ENCODE measurements at places on chromosomes 12 and 14.

- no peak for DNase-seq
These were observed 41.4 kb upstream of the MANSC4 start for GRCh38 chr12:27821259-27821973.

DNA sequence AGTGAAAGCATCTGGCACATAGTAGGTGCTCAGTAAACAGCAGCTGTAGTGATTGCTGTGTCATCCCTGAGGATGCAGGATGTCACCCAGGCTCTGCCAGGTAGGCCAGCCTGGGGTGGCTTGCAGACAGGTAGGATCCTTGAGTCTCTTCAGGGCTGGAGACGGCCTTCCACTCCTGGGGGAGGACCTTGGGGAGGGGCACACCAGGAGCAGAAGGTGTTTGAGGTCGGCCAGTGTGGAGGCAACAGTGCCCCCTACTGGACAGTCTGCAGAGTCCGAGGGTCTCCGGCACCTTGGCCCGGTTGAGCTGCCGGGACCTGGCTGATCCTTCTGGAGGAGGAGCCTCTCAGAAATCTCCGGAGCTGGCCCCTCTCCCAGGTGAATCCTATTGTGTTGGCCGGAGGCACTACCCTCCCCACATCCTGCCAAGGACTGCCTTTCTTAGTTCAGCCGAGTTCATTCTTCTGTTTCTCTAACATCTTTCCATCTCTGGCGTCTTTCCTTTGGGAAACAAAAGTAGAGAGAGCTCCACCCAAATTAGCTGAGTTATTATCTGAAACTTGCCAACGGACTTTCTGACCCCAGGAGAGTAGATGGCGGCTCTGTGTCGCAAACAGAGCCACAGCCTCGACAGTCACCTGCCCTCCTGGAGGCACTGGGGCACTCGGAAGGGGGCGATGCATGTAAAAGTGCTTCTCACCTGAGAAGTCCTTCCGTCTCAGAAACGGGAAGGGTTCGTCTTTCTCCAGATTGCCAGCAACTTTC lies 41.8 kb upstream of the CLMN start:
- DNase-seq: no peak

- no peak for DNase-seq
These were observed 264.4 kb downstream of the TMEM117 start for GRCh38 chr12:44100264-44100663.

GRCh38 chr12:124428792-124429281 lies 133.9 kb downstream of the RFLNA start:
- no peak for DNase-seq

GRCh38 chr12:20592556-20592955 lies 102.6 kb upstream of the SLCO1C1 start:
- DNase-seq: no peak

DNA sequence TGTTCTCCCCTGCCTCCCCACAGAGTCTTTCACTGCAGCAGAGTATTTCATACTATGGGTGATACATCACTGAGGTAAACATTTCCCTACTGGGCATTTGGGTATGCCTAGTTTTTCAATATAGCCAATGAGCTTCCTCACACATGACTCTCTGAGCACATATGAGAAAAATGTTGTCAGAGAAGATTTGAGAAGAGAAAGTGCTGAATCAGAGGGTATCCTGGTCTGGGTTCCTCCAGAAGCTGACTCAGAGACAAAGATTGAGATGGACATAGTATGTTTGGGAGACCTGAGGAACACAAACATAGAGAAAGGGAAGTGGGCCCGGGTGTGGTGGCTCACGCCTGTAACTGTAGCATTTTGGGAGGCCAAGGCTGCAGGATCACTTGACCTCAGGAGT lies 12.6 kb downstream of the SLC8B1 start:
- no peak for DNase-seq

DNA sequence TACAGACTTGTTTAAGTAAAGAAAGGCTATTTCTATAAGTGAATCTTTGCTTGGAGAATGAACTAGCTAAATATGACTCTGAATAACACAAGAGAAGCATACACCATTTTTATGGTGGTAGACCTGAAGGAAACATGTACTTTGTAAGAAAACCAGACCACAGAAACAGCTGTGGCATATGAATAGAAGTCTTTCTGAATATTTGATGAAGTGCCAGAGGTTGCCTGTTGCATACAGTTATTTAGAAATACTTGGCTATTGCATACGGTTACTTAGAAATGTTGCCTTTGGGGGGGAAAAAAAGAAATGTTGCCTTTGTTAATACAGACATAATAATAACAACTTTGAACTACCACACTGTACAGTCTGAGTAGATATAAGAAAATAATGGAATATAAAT lies 16.8 kb upstream of the LEMD3 start:
- DNase-seq: no peak

DNA sequence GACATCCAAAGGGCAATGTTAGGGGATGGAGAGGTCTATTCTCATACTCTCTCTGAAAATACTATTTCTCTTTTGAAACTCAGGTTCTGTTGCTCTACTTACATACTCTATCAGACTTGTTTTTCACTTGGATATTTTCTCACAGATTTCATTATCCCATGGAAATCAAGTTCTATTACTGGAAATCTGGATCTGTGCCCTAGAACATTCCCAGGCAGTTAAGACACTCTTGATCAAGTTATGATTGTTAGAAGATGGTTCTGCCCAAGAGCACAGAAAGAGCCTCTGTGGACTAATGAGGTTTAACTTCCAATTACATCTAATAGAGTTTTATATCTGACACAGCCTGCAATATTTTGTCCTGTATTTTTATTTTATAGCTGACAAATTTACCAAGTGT lies 591.0 kb upstream of the ATP2B1 start:
- DNase-seq: no peak

DNA sequence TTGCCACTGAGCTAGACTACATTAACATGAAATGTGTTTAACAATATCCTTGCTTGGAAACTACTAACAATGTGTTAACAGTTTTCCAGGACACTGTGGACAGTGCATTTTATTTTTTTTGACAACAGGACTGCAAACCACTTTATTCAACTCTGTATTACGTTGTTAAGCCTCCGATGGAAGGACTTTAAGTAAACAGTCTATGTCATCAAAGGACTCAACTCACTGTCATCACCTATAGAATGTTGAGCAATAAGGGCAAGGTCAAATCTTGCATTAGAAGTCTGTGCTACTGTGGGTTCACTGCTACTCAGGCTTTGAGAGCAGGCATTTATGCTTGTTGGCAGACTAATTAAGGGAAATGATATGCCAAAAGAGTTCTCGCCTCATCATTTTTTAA lies 483.7 kb downstream of the FLRT2 start:
- peak; percentile 14 for DNase-seq
